ENCODE measurements at places on chromosomes 6 and 20.

GRCh38 chr6:35209081-35209480 is 4.7 kb upstream of the SCUBE3 start:
- no peak for DNase-seq

DNA sequence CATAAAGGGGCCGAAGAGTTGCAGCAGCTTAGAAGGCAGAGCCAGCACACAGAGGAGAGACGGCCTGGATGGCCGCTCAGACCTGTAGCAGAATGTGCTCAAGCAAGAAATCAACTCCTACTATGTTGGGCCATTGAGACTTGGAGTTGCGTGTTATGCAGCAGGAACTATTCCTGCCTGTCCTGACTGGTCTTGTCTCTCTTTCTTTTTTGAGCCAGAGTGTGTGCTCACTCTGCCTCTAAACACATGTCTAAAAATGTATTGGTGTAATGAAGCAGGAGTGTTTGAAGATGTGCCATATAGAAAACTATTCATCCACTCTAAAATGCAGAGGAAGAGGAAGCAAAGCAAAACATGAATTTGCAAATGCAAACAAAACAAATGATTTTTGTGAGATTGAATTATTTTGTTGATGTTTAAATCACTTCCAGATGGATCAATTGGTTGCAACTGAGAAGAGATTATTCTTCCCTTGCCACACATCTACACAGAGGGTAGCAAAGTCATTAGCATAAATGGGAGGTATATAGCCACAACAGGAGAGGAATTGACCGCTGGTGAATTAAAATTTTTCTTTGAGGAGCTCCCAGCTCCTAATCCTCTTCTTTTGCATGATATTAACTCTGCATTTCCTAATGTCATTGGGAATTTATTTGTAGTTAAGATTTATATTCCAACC is 20.4 kb upstream of the SYNJ2 start:
- DNase-seq: no peak

DNA sequence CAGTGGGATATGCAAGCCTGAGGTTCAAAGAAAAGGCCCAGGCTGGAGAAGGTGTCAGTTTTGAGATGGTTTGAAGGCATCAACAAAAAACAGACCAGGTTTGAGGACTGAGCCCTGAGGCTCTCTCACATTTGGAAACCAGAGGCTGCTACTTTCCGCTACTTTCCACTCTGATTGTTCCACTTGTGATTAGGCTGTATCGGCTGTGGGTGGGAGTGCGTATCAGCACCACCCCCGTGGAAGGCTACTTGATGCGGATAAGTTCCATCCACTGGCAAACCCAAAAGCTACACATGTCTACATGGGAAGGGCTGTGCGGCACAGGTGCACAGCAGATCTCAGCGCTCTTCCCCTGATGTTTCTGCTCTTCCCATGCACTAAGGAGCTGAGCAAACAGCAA is 198.7 kb downstream of the GMPR start:
- no peak for DNase-seq

DNA sequence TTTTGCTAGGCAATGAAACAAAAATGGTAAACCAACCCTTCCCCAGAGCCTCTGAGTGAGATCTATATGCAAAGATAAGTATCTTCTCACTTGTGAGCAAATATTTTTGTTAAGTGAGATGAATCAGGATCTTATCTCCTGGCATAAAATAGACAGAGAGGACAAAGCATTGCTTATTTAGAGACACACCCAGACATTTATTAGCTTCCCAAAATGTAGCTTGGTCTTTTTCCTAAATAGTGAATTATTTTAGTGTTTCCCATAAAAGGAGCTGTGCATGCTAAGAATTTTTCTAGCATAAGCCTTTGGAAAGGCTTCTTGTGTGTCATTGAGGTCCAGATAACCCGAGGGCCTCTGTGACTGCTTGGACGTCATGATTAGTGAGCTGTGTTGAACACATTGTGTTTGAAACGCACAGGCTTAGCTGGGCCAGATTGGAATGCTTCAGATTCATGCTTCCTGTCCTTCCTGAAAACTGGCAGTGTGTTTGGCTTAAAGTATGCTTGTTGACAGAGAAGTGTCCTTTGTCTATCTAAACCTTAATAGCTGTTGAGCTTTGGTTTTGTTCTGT is 16.5 kb downstream of the MTHFD1L start:
- peak; percentile 84 for DNase-seq

- DNase-seq: no peak
These were observed 152.1 kb upstream of the STMND1 start for GRCh38 chr6:16949716-16950115.

- no peak for DNase-seq
These were observed 155.1 kb upstream of the ENPP5 start for GRCh38 chr6:46325561-46326530.

DNA sequence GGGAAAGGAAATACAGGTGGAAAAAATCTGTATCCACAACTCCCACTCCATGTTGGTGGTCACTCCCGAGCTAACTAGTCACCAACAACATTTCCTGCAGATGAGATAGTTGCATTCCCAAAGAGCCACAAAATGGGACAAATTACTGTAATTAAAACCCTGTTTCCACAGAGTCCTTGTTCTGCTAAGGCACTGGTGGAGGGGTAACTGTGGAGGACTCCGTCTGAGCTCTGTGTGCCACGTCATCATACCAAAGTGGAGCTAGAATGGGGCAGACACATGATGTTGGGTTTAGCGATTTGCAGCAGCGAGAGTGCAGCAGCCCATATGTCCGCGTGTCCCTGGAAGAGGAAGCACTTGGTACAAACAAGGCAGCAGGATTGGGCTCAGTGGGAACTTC is 172.5 kb upstream of the KCNK16 start:
- DNase-seq: no peak

GRCh38 chr6:113306552-113307145 is 550.5 kb upstream of the MARCKS start:
- DNase-seq: no peak

- no peak for DNase-seq
These were observed 101.2 kb downstream of the NUS1 start for GRCh38 chr6:117776441-117776840.

GRCh38 chr6:157557559-157557958 is 176.6 kb downstream of the ZDHHC14 start:
- no peak for DNase-seq

DNA sequence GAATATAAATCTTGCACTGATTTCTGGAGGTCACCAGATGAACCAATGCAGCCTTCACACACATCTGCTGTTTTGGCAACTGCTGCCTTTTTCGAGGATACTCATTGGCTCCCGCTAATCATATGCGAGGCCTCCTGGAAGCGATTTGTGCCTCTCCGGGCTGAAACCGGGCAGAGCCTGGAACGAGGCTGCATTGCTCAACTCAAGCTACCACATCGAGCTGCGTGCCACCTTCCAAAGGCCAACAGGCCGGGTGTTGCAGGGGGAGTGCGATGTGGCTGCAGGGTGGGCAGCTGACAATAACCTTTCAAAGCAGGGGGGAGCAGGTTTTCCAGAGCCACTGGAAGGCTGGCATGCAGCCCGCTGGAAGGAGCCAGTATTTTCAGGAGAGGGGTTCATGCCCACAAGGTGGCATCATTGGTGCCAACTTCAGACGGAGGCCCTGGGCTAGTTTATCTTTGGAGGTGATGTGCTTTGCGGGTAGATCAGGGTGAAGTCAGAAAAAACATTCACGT is 122.6 kb upstream of the IFNGR1 start:
- peak; percentile 4 for DNase-seq

- no peak for DNase-seq
These were observed 123.2 kb downstream of the PRND start for GRCh38 chr20:4844751-4845465.

DNA sequence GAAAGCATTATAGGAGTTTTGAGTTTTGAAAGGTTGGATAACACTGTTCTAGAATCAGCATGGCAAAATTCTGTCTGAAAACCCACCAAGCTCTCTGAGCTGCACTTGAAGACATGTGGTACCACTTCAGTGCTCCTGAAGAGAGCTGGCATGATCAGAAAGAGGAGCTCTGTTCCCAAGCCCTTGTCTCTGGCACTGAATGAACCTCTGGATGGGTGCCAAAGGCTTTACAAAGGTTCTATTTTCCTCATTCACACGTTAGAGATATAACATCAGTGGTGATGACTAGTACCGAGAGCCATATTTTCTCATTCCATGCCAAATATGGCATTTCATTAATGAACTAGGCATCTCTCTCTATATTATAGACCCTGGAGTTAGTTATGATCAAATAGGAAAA is 301.8 kb upstream of the ID4 start:
- no peak for DNase-seq

- DNase-seq: no peak
These were observed 754.8 kb upstream of the DEFB115 start for GRCh38 chr20:30502670-30503069.

- DNase-seq: no peak
These were observed 179.6 kb upstream of the JARID2 start for GRCh38 chr6:15066089-15066758.

DNA sequence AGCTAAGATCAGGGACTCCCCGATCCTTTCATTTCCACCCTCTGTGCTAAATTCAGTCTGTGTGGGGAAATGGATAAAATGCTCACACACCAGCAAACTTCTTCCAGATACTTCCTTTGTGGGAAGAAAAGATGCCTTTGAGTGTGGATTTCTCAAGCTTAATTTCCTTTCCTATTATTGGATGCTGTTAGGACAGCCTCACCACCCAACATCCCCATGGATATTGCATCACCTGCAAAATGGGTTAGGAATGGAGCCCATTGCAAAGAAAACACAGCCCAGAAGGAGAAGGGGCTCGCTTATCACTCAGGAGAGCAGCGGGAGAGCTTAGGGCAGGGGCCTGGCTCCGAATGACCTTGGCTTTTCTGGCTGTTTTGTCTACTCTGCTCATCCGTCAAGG is 272.2 kb downstream of the CDC5L start:
- DNase-seq: no peak

DNA sequence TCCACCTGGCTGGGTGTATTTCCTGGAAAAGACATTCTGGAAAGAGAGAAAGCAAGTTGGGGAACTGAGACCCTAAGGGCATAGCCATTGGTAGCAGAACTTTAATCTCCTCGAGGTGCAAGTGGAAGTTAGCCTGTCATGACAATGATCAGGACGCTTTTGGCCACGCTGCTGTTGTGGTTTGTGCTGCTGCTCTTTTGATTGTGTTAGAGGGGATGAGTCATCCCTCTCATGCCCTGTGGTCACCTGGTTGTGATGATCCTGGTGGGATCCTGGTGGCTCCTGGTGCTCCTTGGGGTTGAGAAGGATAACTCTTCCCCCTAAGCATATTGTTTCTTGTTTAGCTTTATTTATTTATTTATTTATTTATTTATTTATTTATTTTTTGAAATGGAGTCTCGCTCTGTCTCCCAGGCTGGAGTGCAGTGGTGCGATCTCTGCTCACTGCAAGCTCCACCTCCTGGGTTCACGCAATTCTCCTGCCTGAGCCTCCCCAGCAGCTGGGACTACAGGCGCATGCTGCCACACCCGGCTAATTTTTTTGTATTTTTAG is 350.3 kb downstream of the KIF16B start:
- no peak for DNase-seq

GRCh38 chr20:41224281-41224680 is 86.9 kb downstream of the PLCG1 start:
- DNase-seq: no peak

DNA sequence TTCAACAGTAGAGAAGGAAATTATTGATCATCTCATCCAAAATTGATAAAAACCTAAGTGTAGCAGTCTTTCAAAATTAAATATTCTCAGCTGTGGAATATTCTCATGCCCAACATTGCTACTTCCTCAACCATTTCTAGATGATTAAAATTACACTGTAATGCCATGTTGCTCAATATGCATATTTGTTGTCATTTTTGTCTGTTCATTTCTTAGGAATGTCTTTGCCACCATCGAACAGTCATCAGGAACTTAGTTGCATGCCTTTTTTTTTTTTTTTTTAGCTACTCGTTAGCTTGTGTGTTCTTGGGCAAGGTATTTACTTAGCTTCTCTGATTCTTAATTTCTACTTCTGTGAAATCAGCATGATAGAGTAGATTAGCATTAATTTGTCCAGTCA is 188.6 kb downstream of the DTNBP1 start:
- DNase-seq: no peak

DNA sequence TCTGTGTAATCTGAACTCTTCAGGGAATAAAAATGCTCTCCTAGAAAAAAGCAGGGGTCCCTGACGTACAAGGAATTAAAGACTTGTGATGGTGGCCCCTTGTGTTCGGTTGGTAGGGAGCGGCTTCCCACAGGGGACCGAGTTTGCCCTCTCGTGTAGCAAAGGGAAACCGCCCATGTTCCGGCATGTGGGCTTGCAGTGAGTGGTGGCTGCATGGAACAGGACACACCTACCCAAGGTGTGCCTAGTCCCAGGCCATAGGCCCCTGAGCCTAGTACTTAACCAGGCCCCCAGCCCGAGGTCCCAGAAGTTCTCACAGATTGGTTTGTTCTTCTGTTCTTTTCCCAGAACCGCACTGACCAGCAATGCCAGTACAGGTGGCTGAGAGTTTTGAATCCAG is 15.5 kb downstream of the MYBL2 start:
- no peak for DNase-seq

DNA sequence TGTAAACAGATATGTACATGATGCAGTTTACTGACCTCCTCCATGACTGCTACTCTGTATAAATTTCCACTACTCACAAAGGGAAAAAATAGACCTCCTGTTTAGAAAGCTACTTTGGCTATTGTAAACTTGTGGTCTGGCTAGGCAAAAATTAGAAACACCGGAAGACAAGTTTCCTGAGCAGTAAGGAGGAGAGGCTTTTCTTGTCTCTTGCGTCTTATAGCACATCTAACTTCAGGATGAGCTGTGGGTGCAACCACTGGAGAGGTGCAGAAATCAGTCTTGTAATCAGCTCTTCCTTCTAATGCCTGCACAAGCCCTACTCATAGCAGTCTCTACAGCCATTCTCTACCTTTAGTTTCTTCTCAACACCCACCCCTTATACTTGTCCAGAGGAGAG is 296.5 kb upstream of the SLC35B3 start:
- DNase-seq: no peak

DNA sequence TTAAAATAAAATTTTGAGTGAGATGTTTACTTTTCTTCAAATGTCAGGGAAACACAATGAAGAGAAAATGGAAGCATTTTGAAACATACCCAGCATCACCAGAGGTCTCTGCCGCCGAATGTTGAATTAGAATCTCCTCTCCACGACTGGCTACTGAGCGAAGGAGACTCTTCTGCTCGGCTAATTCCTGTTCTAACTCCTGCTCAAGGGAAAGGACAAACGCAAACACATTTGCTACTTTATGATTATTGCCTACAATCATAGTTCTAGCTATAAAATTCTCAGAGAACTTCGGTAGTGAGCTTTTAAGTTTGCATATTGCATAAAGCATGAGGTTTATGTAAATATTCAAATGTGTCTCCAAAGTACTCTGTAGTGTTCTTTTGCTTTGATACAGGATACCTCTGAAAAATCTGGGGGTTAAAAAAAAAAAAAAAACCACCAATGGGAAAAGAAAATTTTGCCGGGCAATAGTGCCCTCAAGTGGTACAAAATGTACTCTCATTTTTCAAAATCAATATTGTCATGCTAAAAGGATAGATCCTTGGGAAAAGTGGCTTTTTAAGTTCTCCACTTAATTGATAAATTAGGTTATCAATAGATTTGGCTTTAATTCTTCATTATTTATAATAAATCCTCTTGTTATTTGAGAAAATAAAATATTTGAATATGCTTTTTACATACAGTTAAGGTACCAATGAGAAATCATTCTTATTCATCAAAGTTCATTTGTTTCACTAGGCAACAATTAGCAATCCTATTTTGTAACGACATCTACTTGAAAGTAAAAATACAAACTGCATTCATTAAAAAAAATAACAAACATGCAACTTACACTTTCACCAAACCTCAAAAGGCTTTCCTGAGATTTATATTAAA is 369.0 kb downstream of the SYNE1 start:
- DNase-seq: no peak

GRCh38 chr6:12097791-12098190 is 85.7 kb downstream of the HIVEP1 start:
- no peak for DNase-seq
